ENCODE measurements at places on chromosomes 5 and 9. TPM values are rescaled to one million over a fixed set of nuclear protein-coding genes. Genes with fewer than 3 reads are reported as not detected.

The SPINK4 gene
- not detected for total RNA-seq

The MOB3B gene
- total RNA-seq = 13.3 TPM

The KCNV2 gene
- total RNA-seq = not detected

The SPINK13 gene
- total RNA-seq = not detected

The CAPSL gene
- 2.2 TPM for total RNA-seq

The PHAX gene
- total RNA-seq = 29.0 TPM

Measured in metanephros (tissue), 2 donors.